ENCODE measurements at places on chromosomes 7 and 10.

GRCh38 chr10:91090761-91091529 is 129.5 kb upstream of the PCGF5 start:
- no peak for DNase-seq

DNA sequence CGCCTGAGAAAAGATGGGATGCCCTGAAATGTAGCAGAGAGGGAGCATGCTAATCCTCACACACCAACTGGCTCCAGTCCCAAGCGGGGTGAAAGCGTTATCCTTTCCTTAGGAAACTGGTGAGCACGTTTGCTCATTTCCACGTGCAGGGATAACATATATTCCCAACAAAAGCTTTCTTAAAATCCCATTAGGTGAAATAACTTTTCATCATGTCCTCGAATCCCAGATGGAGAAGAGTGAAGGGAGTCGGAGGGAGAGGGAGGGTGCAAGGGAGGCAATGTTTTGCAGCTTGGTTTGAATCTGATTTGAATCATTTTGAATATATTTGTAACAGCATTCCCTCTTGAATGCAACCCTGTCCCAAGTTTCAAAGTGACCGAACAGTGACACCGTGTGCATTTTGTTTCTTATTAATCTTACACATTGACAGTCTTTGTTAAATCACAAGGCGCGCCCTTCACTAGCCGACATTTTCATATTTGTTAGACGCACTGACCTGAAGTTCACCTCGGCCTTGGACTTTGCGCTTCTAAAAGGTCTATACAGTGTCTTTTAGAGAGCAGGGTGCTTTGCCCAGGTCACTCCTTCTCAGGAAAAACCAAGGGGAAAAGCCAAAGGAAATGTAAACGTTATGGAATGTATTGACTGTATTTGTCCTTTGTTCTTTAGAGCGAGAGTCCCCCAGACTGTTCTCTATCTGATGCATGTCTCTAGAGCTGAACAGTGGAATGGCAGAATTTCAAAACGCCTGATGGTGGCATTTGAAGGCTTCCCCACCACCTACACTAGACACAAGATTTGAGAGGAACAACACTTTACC is 3.1 kb upstream of the HOXA4 start:
- DNase-seq, result no peak

DNA sequence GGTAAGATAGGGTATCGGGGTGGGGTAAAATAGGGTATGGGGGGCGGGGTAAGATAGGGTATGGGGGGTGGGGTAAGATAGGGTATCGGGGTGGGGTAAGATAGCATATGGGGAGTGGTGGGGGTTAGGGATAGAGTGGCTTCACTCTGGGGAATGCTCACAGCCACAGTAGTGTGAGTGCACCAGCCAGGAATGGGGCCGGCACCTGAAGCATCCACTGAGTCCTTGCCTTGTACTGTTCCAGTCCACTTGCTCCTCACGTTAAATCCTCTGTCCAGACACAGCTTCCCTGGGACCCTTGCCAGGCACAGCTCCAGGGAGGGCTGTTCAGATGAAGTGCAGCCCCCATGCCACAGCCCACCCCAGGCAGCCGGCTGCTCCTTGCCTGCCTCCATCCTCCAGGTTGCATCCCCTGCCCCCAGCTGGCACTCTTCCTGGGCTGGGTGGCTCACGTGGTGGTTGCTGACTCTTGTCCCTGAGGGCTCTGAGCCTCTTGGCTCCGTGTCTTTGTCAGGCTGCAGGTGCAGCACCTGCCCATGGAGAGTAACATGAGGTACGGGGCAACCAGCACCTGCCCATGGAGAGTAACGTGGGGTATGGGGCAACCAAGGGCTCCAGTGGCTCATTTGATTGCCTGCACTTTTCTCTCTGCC is 268.4 kb downstream of the TCERG1L start:
- no peak for DNase-seq

GRCh38 chr10:24449321-24449740 is 240.4 kb downstream of the KIAA1217 start:
- DNase-seq, result no peak

DNA sequence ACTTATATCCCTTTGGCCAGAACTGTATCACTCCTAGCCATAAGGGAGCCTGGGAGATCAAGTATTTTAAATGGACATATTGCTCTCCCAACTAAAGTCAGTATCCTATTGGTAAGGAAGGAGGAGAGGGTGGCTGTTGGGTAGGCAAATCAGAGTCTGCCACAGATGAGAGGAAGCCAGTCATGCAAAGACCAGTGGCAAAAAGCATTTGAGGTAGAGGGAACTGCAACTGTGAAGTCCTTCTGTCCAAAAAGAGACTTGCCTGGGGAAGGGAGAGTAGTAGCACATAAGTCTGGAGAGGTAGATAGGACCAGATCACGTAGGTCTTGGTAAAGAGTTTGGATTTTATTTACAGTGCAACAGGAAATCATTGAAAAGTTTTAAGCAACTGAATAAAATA is 8.8 kb upstream of the CCNJ start:
- DNase-seq, result no peak

- DNase-seq, result no peak
These were observed 182.5 kb upstream of the COL1A2 start for GRCh38 chr7:94212160-94212559.

All from AG08396 (cell line).